ENCODE measurements at places on chromosomes 1 and 21. TPM values are rescaled to one million over a fixed set of nuclear protein-coding genes. Genes with fewer than 3 reads are reported as not detected.

GRCh38 chr1:155295183-155295941 lies 5.9 kb downstream of the PKLR start:
- no peak overlapping the region for H3K27ac ChIP-seq
- DNase-seq = no peak
- H3K4me3 ChIP-seq = no peak overlapping the region
- H3K36me3 ChIP-seq = no peaks in the 10 kb centered on the region

GRCh38 chr21:27060190-27060589 lies 93.3 kb upstream of the ADAMTS5 start:
- H3K36me3 ChIP-seq = no peaks in the 10 kb centered on the region
- no peaks in the 10 kb centered on the region for H3K4me1 ChIP-seq
- no peaks in the 10 kb centered on the region for H3K27me3 ChIP-seq
- no peak overlapping the region for H3K4me3 ChIP-seq
- DNase-seq = no peak

Gene E2F2
- polyA plus RNA-seq = 0.76 TPM

Gene GPR37L1
- polyA plus RNA-seq = 0.08 TPM

Gene CHODL
- polyA plus RNA-seq = 0.59 TPM

Gene HMCN1
- not detected for polyA plus RNA-seq

Gene TTC39A
- polyA plus RNA-seq = not detected

DNA sequence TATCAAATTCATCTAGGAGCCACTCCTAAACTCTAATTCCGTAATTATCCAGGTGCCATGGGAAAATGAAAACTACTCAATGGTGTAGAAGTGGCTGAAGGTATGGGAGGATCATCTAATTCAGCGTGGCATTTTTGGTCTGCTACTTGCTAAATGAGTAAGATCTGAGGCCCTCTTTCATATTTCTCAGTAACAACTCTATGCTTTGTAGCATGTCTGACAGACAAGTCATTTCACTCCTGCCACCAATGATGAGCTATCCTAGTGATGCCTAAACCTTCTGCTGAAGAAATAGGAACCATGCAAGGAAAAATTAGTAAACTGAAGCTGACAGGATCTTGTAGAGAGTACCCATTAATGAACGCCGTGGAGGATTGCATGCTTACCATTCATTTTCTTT lies 145.3 kb downstream of the NTNG1 start:
- no peaks in the 10 kb centered on the region for H3K27me3 ChIP-seq
- H3K4me3 ChIP-seq = no peak overlapping the region
- H3K36me3 ChIP-seq = no peaks in the 10 kb centered on the region
- H3K4me1 ChIP-seq = no peaks in the 10 kb centered on the region
- no peak for DNase-seq
- H3K27ac ChIP-seq = no peak overlapping the region

Gene UTS2
- polyA plus RNA-seq = 10.0 TPM

- no peaks in the 10 kb centered on the region for H3K27me3 ChIP-seq
- H3K4me1 ChIP-seq = peaks cover 16% of the 10 kb centered on the region
- H3K4me3 ChIP-seq = peak overlapping the region; percentile 34
- no peak overlapping the region for H3K27ac ChIP-seq
- peak; percentile 19 for DNase-seq
Measured at GRCh38 chr21:29449306-29449950, 150.7 kb downstream of the BACH1 start.

Gene CFHR5
- not detected for polyA plus RNA-seq

Gene PTGFR
- not detected for polyA plus RNA-seq

Gene SPRR2E
- polyA plus RNA-seq = not detected

DNA sequence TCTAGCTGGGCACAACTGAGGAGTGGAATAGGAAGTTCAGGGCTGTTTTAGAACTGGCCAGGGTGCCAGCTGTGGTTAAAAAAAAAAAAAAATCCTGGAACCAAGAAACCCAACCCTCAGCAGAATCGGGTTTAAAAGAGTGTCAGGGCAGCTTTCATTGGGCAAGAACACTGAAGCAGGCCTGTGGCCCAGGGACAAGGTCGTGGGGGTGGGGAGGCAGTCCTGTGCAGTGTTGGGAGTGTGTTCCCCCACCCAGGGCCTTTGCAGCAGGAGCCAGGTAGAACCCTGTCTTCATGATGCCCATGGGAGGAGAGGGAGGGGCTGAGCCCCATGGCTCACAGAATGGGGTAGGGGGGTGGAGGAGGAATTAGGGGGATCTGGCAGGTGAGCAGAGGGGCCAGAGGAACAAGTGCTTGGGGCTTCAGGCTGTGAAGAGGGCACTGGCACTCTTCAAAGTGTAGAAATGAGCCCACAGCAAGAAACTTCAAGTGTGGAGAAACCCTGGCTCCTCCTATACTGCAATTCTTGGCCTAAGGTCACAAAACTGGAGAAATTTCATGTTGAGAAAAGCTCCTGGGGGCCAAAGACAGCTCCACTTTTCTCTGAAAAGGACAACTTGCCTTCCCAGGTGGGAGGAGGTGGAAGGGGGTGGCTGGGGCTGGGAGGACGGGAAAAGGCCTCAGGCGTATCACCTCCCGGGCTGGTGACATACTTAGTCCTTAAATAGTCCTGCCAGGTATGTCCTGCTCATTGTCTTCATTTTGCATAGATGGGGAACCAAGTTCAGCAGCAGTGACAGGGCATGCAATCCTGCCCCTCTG lies 39.3 kb downstream of the KIAA1614 start:
- H3K27ac ChIP-seq = no peak overlapping the region
- peaks cover 4% of the 10 kb centered on the region for H3K4me1 ChIP-seq
- peaks cover 4% of the 10 kb centered on the region for H3K36me3 ChIP-seq
- no peak for DNase-seq
- no peaks in the 10 kb centered on the region for H3K27me3 ChIP-seq
- no peak overlapping the region for H3K4me3 ChIP-seq

- H3K27me3 ChIP-seq = no peaks in the 10 kb centered on the region
- H3K27ac ChIP-seq = no peak overlapping the region
- no peaks in the 10 kb centered on the region for H3K4me1 ChIP-seq
- DNase-seq = no peak
- no peak overlapping the region for H3K4me3 ChIP-seq
Measured at GRCh38 chr1:108512239-108513043, 47.5 kb upstream of the EEIG2 start.

- no peaks in the 10 kb centered on the region for H3K36me3 ChIP-seq
- H3K4me1 ChIP-seq = no peaks in the 10 kb centered on the region
- no peak overlapping the region for H3K4me3 ChIP-seq
Measured at GRCh38 chr1:88462488-88463261, 221.4 kb upstream of the PKN2 start.

All from CD8-positive, alpha-beta memory T cell (primary cell).